Stimulated activated CD4-positive, alpha-beta T cell treated with anti-CD3 and anti-CD28 coated beads, Interleukin-1b, Interleukin-23, amount 100 ng/mL, for 1 hour (primary cell): ENCODE measurements at places on chromosomes 6 and 20.

GRCh38 chr6:33628401-33628964 lies 7.4 kb downstream of the ITPR3 start:
- DNase-seq, result no peak

DNA sequence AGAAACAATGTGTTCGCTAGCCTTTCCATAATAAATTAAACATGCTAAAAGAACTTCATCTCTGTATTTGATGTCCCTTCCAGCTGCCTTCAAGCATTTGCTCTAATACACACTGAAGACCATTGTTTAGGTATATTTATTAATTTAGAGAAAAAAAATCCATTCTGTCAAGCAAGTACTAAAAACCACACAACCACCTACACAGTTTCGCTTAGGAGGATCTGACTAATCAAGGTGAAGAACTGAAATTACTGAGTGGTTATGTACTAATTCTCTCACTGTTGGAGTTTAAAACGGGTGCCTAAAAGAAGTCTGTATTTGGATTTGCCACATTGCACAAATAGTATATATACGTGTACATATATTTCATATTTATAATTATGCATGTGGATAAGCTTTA lies 58.9 kb downstream of the GMDS start:
- no peak for DNase-seq

GRCh38 chr6:122214605-122215318 lies 184.7 kb upstream of the HSF2 start:
- DNase-seq, result no peak

GRCh38 chr6:13248584-13248985 lies 79.8 kb downstream of the TBC1D7 start:
- DNase-seq, result no peak

- DNase-seq, result no peak
Measured at GRCh38 chr6:31791324-31792089, 4.0 kb downstream of the VARS1 start.

DNA sequence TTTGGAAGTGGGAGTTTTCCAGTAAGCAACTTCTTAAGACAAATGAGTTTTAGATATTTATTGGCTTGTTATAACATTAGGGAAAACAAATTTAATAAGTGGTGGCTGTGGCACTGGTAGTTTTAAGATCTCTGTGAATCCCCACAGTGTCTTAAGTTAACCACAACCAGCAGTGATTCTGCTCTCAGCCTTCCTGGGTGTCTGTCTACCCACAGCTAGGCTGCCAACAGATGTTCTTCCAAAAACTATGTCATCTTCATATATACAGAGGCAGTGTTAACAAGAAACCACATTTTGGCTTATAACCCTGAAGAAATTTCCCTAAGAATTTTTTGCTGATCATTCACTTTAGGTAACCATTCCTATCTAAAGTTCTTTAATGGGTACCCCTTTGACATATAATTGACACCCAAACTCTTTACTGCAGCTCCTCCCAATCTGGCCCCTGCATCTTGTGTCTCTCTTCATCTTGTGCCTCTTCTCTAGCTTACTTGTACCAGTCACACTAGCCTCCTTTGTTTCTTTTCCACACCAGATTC lies 52.7 kb downstream of the TOP1 start:
- DNase-seq, result no peak

- no peak for DNase-seq
Measured at GRCh38 chr20:44336725-44337380, at the start of gene R3HDML. Gene R3HDML (plus strand): TSS chr20:44337043. CDS start chr20:44337158, 115 bp downstream.
